DMS53 (cell line): ENCODE measurements at places on chromosomes 4 and X.

DNA sequence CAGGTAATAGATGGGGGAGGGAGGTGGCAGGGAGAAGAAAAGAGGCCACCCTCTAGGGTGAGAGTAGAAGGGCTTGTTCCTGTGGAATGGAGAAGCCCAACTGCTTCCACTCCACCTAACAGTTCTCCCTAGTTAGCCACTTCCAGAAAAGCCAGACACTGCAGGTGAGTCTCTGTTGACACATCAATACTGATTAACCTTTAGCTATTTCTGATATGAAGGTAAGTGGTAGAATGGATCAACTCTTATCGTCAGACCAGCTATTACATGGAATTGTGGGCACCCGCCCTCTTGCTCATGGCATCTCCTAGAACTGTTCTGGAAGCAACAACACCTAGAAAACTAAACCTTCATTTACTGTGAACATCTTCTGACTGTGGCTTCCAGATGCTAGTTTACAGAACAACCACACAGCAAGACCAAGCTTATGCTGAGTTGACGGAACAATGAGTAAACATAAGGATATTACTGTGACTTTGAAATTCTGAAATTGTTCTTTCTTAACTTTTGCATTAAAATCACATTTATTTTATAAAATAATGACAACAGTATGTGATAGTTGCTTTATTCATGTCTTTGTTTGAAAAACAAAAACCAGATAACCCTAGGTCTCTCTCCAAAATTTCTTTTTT is 44.7 kb downstream of the ANXA3 start:
- DNase-seq: peak; percentile 28

GRCh38 chr4:155668707-155669220 is 2.1 kb downstream of the GUCY1A1 start:
- DNase-seq: no peak

DNA sequence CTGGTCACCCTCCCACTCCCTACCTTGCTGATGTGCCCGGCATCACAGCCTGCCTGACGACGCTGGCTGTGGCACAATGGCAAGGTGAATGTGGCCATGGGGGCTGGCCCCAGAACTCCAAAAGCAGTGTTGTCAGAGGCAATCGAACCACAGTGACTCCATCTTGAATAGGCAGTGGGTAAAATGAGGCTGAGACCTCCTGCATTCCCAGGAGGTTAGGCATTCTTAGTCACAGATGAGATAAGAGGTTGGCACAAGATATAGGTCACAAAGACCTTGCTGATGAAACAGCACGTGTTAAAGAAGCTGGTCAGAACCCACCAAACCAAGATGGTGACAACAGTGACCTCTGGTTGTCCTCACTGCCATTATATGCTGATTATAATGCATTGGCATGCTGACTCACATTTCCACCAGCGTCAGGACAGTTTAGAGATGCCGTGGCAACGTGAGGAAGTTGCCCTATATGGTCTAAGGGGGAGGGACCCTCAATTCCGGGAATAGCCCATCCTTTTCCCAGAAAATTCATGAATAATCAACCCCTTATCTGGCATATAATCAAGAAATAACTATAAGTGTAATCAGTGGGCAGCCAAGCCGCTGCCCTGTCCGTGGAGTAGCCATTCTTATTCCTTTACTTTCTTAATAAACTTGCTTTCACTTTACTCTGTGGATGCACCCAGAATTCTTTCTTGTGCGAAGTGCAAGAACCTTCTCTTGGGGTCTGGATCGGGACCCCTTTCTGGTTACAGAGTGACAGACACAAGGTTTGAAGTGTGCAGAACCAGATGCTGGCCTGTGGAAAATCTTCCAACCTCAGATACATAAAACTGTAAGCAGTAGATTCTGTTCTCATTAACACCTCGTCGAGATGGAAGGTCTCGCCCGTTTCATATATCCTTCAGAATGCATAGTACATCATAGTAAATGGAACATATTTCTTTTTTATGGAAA is 26.8 kb upstream of the CLDN24 start:
- DNase-seq: no peak

DNA sequence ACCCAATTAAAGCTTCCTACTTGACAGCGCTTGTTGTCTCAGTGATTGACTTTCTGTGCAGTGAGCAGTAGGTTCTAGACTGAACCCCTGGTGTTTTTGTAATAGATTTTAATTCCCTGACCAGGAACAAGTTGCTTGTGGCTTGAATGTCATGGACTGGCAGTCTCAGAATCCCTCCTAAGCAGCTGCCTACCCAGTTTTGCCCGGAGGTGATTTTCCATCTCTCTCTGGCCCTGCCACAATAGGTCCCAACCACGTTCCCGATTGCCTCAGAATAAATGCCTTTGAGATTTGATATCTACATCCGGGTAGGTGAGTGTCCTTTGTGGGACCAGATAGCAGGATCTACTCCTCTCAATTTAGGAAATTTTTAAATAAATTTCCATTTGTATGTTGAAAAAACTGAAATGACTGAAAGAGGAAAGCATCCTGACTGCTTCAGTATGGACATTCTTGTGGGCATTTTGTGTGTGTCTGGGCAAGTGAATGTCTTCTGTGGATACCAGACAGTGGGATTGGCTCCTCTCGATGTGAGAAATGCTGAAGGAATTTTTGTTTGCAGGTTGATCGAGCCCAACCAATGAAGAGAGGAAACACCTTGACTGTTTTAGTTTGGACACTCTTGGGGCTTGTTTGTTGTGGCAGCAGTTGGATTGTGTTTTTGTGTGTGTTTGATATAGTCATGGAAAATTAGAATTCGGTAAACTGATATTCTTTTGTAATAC is 1607.4 kb downstream of the C4orf33 start:
- no peak for DNase-seq

DNA sequence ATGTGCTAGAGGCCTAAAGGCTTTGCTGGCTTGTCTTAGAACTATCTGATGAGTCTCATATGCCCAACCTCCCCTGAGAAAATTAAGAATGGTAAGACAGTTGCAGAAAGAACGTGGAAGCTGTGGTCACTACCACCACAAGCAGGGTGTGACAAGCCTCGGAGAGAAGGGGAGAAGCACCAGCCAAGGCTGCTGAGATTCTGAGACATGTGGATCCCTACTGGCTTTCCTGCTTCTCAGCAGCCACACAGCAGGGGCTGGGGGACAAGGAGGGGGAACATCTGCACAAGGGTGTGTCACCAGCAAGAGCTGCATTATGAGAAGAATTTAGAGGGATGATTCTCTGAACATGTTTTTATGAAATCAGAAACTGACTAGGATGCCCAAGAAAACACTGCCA is 19.4 kb downstream of the TAPT1 start:
- DNase-seq: no peak
